ENCODE measurements at places on chromosomes 3 and 15.

GRCh38 chr15:52730173-52730572 lies 51.0 kb upstream of the ATOSA start:
- no peak for DNase-seq

DNA sequence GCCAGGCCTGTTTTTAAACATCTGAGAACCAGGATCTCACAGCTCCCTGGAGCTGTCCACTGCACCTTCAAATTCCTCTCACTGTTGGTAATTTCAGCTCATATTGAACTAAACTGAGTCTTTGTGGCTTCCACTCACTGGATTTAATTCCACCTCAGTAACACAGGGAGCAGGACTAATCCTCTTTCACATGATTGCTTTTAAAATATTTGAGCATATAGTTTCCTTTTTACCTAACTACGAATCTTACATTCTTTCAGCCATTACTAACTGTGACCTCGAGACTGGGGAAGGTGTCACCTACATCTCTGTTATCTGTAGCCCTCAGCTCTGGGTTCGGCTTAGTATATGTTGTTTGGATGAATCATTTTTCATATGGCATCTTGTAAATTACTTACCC lies 194.3 kb upstream of the C2CD4B start:
- no peak for DNase-seq

GRCh38 chr3:185242642-185243041 lies 11.2 kb downstream of the EHHADH start:
- DNase-seq: no peak

DNA sequence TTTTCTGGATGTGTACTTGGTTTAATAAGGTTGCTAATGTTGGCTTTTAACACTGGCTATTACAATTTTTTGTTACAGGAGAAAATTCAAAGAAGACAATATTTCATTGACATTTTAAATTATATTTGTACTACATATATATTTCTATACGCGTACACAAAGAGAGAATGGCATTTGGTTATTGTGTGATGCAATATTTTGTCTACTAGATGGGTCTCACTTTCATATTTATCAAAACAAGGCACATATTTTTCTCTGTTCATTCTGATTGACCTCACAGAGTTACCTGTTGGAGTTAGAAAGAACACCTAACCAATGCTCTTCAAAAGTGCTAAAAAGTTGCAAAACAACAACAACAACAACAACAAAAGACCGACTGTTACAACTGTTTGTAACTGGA lies 50.2 kb upstream of the VGLL3 start:
- no peak for DNase-seq

- no peak for DNase-seq
Observed at GRCh38 chr3:45491344-45491743, 103.0 kb downstream of the LARS2 start.

DNA sequence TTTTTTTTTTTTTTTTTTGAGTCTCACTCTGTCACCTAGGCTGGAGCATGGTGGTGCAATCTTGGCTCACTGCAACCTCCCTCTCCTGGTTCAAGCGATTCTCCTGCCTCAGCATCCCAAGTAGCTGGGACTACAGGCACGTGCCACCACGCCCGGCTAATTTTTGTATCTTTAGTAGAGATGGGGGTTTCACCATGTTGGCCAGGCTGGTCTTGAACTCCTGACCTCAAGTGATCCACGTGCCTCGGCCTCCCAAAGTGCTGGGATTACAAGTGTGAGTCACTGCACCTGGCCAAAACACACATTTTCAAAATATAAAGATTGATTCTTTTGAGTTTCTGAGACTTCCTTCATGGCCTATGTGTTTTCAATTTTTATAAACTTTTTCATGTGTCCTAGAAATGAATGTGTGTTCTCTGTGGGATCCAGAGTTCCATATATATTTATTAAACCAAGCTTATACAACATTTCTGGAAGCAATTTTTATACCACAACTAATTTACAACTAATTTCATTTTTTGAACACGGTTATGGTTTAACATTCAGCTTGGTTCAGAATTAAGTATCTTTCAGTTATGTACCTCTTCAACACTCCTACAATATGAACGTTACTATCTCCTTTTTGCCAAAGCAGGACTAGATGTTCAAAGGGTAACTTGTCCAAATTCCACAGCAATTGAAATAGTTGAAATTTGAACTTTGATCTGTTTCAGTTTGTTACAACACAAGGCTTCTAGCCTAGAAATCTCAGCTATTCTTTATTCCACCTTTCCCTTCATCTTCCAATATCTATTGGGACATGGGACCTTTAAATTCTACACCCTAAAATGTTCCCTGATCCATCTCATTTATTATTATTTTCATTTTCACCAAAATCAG lies 1.5 kb downstream of the ACAD11 start:
- DNase-seq: no peak

- no peak for DNase-seq
Observed at GRCh38 chr15:64640146-64640871, 135.1 kb downstream of the RBPMS2 start.

DNA sequence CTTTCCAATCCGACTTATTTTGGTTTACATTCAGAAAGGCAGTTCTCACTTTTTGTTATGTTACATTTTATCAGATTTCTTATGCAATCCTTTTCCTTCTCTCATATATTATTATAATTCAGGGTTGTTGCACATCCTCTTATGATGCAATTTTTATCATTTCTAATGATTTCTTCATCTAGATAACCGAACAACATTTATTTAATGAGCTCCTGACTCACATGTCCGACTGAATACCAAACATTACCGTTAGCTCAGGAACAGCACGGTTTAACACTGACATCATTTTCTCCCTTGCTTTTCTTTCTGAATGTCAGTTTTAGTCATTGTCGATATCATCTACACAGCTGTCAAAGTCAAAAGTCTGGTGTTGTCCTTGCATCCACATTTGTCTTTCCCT lies 199.2 kb downstream of the BCHE start:
- DNase-seq: no peak

DNA sequence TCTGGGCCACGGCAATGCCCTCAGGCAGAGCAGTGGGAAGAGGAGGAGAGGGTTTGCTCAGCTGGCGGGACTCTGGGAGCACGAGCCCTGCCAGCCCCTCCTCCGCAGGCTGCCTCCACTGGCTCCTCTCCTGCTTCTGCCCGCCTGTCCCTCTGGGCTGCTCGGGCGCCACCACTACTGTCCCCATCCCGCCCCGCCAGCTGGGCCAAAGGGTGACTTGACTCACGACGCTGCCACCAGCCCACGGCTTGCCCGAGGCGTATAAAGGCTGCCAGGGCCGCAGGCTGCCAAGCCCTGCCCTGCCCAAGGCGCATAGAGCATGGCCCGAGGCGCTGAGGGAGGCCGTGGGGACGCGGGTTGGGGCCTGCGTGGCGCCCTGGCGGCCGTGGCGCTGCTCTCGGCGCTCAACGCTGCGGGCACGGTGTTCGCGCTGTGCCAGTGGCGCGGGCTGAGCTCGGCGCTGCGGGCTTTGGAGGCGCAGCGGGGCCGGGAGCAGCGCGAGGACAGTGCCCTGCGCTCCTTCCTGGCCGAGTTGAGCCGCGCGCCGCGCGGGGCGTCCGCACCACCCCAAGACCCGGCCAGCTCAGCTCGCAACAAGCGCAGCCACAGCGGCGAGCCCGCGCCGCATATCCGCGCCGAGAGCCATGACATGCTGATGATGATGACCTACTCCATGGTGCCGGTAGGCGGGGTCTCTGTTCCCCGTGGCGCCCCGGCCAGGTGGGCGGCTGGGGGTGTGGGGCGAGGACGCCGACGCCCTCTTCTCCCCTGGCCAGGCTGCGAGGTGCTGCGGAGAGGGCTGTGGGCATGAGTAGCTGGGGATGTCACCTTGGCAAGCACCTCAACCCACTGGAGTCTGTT lies at the start of gene GLDN:
Gene GLDN, plus strand, starts transcription at position 290 of the 861 bp plus-strand sequence. Its CDS starts 30 bp downstream, at position 320.
- peak; percentile 52 for DNase-seq
